ENCODE measurements at places on chromosomes 5 and 9. TPM values are rescaled to one million over a fixed set of nuclear protein-coding genes. Genes with fewer than 3 reads are reported as not detected.

- peak; percentile 7 for DNase-seq
Observed at GRCh38 chr5:9540791-9541190, 5.1 kb downstream of the SEMA5A start.

DNA sequence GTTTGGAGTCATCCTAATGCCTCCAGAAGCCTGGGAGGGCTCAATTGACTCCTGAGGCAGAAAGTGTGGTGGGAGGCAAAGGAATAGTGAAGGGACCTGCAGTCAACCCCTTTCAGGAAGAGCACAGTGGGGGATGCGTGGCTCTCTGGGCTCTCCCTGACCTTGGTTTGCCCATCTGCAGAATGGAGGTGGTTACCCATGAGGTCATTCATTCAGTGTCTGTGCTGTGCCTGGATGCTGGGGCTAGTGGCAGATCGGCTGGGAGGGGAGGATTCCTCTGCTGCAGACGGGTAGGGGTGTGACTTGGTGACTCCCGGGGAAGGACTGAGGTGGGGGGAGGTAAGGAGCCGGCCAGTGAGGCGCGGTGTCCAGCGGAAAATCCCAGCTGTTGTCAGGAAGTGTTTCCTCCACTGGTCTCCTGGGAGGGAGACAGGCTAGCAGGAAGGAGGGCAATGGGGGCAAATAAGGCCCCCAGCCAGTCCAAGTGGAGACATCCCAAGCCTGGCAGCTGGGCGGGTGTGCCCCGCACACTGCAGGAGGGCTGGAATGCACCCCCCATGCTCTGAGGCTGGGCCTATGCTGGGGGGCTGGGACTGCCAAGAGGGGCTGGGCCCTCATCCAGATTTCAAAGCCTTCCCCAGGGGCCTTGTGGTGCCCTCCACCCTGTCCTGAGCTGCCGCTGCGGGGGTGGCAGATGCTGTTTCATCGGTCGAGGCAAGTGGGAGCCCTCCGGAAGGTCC lies 10.9 kb downstream of the CXXC5 start:
- no peak for DNase-seq

GRCh38 chr9:36991516-36992134 lies 42.4 kb downstream of the PAX5 start:
- peak; percentile 21 for DNase-seq

DNA sequence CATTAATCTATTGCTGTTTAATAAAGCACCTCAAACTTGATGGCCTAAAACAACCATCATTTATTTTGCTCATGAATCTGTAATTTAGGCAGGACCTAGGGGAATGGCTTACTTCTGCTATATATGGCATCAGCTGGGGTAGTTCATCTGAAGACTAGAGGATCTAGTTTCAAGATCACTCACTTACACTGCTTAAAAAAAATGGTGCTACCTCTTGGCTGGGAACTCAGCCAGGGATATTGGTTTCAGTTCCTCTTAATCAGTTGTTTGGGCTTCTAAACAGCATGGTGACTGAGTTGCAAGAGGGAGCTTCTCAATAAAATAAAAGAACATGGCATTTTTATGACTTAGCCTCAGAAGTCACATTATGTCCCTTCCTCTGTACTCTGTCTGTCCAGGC lies 142.0 kb downstream of the FAM114A2 start:
- DNase-seq = no peak

DNA sequence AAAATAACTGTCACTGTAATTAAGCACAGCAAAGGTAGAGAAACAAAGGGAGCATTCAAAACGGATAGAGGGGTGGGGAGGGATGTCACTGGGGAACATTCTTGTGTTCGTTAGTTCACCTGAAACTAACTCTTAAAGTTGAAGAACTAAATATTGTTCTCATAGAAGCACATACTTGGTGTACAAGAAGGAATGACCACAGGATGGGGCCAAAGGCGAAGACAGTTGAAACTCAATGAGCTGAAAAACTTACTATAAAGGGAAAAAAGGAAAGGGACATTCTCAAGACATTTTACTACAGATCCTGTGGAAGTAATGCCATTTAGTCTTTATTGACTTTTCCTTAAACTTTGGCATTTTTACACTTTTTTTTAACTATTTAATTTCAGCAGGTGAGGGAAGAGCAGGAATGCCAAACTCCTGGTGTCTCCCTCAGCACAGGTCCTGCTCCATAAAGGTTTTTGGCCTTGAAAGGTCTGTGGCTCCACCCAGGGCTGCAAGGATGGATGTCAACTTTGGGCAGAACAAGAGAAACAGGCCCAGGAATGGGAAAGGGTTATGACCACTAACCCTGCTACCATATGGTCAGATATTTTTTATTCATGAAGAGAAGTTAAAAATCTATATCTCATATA lies 197.6 kb upstream of the RASA1 start:
- peak; percentile 33 for DNase-seq

GRCh38 chr5:149125386-149125891 lies 15.9 kb upstream of the ABLIM3 start:
- peak; percentile 34 for DNase-seq

DNA sequence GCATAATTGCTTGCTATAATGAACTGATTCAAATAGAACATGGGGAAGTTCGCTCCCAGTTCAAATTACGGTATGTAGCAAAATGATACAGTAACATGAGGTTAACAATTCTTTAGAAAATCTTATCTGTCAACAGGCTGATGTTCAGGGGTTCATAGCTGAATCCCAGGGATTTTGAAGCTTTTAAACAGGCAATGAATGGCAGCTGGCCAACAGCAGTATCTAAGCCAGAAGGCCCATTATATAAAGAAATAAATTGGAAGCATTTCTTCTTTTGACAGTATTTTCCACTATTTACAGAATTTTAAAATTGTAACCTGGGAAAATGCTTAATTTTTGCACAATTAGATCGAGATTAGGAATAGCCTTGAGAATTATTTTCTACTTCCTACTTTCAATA lies 126.8 kb downstream of the PDE8B start:
- DNase-seq = no peak

GRCh38 chr5:72871366-72872024 lies 55.0 kb downstream of the TNPO1 start:
- no peak for DNase-seq

DNA sequence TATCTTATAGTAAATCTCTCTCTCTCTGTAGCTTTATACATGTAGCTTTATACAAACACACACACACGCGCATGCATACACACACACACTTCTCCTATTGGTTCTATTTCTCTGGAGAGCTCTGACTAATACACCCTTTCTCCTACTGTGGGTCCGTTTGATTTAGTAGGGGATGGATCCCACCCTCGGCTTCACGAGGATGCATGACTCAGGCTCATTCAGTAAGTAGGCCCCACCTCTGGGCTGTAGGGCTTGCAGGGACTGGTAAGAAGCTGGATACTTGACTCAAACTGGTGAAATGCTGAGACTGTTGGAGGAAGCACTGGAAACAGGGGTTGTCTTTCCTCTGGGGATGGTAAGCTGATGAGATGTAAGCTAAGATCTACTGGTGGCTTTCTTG lies 98.7 kb downstream of the SLC24A2 start:
- DNase-seq = no peak

- DNase-seq = no peak
Observed at GRCh38 chr5:98657559-98657958, 115.9 kb upstream of the RGMB start.

DNA sequence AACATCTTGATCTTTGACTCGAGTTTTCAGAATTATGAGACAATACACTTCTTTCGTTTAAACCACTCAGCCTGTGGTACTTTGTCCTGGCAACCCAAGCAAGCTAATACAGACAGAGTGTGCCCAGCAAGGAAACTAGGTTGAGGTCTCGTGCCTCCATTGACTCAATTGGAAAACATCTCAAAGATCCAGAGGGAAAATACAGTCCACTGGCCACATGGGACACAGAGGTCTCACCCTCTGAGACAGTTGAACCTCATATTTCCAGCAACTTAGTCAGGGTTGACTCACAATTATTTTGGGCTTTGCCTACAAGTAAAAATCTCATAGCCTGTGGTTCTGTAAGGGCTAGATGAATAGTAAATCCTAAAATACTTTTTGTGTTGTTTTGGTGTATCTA lies 631.5 kb downstream of the MTRR start:
- DNase-seq = no peak

- no peak for DNase-seq
Observed at GRCh38 chr9:794386-794785, 47.1 kb upstream of the DMRT1 start.

DNA sequence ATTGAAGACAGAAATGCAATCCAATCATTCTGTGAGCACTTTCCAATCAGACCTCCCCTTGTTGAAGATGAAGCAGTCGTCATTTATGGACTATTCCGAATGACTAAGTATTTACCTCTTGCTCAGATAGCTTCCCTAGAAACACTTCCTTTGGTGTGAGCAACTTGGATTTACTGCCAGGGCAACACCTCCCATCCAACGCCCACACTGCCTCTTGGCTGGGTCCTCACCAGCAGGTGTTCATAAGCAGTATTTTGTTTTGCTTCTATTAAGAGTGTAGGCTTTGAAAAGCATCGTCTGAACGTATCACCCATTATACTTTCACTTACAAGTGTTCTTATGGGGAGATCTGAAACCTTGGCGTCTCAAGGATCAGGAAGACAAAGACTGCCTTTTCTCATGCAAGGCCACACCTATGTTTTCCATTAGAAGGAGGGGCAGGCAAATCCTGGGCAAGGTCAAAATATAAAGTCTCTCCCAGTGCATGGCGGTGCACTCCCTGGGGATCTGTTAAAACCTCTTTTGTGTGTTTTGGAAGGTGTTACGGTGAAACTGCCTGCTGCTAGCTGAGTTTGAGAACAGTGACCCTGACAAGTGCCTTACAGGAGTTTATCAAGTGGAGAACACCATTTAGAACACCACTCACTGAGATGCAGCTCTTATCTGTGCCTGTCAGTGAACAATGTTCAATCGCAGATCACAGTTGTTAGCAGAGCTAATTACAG lies 10.6 kb upstream of the MARCHF3 start:
- DNase-seq = peak; percentile 48

- DNase-seq = no peak
Observed at GRCh38 chr5:27818888-27819287, 780.5 kb upstream of the CDH9 start.

RBM22 gene
- 18.8 TPM for total RNA-seq

STPG3 gene
- total RNA-seq = not detected

LHX6 gene
- total RNA-seq = 1.9 TPM

IFNA21 gene
- total RNA-seq = not detected

SPATA31A7 gene
- not detected for total RNA-seq

SPATA31D4 gene
- not detected for total RNA-seq

PCSK1 gene
- total RNA-seq = 0.26 TPM
